Right renal pelvis (tissue), 4 donors: ENCODE measurements at places on chromosomes 3 and 15.

DNA sequence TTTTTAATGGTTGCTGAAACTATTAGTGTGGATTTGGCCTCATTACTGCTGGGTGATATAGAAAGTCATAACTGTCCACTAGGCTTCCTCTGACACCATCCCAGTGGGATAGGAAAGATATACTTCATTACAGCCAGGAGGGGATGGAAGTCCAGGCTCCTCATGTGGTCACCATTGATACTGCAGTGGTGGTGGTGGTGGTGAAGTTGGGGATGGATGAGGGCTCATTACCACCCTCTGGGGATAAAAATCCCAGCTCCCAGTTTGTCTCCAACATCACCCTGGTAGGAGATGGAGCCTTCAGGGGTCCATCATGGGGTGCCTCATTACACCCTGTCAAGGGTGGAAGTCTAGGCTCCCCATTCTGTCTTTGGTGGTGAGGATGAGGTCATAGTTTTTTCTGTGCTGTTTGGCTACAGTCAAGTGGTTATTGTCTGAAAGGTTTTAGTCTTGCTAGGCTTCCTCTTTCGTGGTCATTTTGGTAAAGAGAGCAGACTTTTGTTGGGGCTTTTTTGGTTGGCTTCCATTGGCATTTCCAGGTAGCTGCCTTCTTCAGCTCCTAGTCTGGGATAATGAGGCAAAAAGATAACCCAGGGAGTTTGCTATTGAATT is 30.1 kb upstream of the FILIP1L start:
- DNase-seq = no peak

- no peak for DNase-seq
These were observed 46.5 kb downstream of the NEK10 start for GRCh38 chr3:27322634-27323033.

DNA sequence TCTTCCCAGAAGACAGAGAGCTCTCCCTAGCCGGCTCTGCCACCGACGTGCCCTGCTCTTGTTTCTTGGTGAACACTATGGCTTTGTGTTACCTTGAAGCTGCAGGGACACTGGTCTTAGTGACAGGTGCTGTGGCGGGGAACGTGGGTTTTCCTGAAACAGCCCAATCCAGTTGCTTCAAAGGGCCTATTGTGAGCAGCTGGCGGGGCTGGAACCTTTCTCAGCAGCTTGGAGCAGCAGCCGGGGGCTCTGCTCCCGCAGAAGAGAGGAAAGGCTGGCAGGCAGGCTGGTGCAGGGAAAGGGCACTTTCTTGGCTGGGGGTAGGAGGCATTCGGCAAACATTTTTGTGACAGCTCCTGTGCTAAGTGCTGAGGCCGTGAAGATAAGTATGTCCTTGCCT is 12.8 kb downstream of the MYZAP start:
- no peak for DNase-seq

GRCh38 chr3:124057420-124057819 is 65.5 kb upstream of the ROPN1 start:
- DNase-seq = no peak

GRCh38 chr15:85011160-85011571 is 29.5 kb downstream of the PDE8A start:
- DNase-seq = no peak

- DNase-seq = no peak
These were observed 192.2 kb upstream of the THRB start for GRCh38 chr3:24686808-24687207.

DNA sequence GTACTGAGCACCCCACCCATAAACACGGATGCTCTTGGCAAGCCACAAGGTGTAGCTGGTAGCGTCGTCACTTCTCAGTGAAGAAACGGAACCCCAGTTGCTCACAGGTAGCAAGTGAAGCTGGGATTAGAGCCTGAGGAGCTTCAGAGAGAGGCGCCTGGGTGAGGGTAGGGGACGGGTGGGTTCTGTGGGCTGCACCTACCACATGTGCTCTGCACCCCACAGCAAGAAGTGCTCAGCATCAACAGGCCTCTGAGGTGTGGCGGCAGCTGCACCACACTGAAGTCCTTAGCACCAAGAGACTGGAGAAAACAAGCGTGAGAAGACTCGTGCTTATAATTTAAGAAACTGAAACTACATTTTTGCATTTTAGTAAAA is 9.8 kb downstream of the MAP6D1 start:
- DNase-seq = no peak

- no peak for DNase-seq
These were observed 957 bp downstream of the ADCY5 start for GRCh38 chr3:123447749-123448517.

DNA sequence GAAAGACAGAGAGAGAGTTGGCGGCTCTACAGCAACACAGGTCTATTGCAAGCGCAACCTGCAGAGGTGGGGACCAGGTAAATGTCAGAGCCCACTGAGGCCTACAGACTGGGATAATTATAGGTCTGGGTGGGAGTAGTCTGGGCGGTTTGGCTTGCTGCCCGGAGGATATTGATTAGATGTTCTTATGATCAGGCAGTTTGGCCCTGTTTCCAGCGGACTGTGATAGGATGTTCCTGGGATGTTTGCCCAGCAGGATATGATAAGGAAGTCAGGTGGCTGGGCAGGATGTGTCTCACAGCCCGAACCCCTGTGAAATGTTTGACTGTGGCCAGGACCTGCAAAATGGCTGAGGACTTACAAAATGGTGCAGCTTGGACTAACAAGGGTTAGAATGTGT is 364.9 kb downstream of the NAALADL2 start:
- DNase-seq = no peak

- DNase-seq = no peak
These were observed 255.1 kb upstream of the STT3B start for GRCh38 chr3:31277582-31277981.

- DNase-seq = no peak
These were observed 18.4 kb upstream of the CCR2 start for GRCh38 chr3:46335541-46335940.

GRCh38 chr3:194483850-194484249 is 3.0 kb downstream of the ATP13A3 start:
- no peak for DNase-seq

DNA sequence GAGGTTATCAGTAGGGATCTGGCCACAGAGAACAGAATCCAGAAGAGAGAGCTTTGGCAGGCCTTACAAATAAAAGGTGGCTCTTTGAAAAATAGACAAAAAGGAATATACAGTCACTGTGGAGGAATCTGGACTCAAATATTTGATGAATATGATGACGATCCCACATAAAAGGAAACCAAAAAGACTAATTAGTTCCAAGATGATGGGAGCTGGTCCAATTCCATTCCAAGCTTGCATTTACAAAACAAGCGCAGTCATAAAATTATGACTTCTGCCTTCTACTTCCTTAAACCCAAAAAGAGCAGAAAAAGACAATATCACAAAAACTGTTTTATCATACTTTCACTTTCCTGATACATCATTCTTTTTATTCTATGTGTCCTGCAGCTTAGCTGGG is 285.8 kb downstream of the DIPK2A start:
- DNase-seq = no peak

DNA sequence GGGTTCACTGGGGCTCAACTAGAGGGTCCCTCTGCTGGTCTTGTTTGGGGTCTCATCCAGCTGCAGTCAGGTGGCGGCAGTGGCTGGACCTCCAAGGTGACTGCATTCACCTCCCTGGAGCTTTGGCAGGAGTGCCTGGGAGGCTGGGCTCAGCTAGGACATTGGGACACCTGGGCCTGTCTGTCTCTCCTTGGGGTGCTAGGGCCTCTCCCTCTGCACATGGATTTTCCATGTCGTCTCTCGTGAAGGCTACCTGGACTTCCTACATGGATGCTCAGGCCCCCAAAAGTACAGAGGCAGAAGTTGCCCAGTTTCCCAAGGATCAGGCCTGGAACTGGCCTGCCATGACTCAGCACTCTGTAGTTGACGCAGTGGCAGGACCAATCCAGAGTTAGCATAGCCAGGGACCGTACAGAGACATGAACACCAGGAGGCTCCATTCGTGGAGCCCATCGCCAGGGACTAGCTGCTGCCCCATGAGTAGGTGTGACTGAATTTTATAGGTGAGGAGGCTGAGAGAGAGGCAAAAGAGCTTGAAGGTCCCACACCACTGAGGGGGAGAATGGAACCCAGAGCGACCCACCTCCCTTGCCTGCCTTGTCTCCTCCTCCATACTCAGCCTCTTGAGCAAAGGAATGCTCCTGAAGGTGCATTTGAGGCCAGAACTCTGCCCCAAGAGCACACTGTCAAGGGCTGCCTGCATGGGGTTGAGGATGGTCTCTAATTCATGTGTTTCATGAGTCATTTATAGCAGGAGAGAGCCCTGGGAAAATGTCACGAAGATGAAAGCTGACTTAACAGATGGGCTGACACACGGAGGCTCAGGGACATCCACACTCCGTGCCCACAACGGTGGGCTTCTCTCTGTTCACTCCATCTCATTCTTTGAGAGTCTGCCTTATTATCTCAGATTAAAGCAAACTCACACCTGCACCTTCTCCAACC is 13.0 kb upstream of the ALDH1A3 start:
- no peak for DNase-seq

DNA sequence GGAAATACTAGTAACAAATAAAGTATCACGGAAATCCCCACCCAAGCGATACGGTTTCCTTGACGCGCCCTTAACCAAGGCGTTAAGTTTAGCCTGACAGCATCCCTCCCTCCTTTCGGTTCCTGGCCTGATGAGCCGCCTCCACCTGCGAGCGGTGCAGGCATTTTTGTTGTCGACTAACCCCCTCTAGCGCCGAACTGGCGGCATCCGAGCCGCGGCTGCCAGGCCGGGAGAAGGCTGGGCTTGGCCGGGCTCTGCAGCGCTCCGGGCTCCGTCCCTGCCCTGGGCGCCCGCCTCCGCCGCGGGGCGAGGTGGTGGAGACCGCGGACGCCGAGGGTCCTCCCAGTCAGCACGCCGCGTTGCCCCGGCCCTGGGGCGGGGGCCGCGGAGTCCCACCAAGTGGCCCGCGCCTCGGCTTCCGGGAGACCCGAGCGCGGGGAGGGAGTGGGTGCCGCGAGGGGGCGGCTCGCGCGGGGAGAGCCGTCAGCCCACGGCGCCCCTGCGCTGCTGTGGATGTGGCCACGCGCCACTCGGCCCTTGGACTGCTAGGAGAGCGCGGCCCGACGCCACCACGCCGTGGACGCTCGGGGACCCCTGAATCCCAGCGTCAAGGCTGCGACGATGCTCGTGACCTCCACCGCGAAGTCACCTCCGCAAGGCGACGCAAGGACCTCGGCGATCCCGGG is 1.1 kb upstream of the EPHA6 start:
- DNase-seq = no peak

GRCh38 chr3:105811518-105812193 is 57.2 kb downstream of the CBLB start:
- DNase-seq = no peak

DNA sequence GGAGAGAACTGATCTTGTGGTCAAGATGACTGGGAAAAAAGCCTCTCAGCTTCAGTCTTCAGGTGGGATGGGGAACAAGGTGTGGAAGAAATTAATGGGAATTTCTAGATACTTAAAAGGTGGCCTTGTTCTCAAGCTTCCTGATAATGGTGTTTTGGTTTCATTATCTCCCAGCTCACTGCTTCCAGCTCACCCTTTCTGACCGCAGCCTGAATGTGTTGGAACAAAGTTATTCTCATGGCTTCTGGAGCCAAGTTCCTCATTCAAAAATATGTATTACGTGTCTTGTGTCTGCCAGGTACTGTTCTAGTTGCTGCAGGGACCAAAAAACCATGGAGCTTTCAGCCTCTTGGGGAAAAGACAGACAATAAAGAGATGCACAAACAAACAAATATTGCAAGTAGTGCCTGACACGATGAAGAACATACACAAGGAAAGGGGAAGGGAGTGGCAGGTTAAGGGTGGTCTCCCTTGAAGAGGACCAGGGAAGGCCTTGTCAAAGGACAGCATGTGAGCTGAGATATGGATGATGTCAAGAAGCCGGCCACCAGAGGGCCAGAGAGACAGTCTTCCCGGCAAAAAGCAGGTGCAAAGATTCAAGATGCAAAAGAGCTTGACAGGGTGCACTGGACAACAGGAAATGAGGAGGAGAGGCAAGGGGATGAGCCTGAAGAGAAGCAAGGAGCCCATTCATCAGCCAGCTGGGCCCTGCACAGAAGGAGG is 35.5 kb downstream of the ARRDC4 start:
- DNase-seq = peak; percentile 12

- DNase-seq = no peak
These were observed 8.7 kb downstream of the BTD start for GRCh38 chr3:15610082-15610759.

DNA sequence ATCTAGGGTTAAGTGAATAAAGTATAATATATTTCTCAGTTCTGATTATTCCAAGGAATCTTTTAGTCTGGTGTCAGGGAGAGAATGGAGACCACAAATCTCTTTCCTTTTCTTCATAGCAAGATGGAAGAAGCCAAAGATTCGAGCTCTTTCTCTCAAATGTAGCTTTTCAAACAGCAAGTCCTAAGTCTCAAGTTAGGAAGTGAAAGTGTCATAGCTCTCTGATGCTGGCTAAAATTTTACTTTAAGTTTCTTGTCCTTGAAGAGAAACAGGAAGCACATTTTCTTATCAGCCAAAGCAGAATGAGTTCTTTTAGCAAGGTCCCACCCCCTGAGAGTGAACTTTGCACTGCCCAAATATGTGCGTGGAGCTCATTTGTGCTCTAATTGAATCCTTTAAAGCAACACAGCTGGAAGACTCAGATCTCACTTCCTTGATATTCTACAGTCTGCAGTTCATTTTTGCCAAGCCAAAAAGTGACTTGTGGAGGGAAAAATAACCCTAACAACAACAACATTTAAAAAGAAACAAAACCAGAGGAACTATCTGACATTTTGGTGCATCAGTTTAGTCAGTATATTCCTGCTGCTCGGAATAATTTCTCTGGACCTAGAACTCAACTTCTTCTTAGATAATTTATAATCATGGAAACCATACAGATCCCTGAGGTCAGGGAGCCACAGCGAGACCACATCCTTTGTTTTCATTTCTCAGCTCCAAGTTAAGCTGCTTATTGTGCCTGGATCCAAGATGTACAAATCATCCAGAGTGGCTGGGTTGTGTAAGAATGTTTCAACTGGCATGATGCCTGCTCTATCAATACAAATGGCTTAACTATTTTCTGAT is 238.7 kb upstream of the P2RY1 start:
- peak; percentile 70 for DNase-seq

- no peak for DNase-seq
These were observed 25.7 kb upstream of the MB21D2 start for GRCh38 chr3:192943393-192943792.

DNA sequence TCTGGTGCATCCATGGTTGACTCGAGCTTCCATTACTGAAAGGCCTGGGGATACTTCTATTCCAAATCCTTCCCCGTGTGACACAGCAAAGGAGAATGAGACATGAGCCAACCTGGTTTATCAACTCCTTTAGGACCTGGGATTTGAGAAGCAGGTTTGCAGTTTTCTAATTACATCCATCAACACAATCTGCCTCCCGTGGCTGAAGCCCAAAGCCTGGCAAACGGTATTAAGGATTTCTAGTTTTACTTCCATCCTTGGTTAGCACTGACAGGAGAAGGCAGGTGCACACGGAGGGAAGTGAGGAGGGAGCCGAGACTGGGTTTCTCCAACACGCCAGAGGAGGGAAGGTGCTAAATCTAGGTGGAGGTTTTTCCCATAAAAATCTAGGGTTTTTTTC is 79.0 kb downstream of the MYLK start:
- no peak for DNase-seq

GRCh38 chr3:177733233-177733632 is 536.0 kb upstream of the TBL1XR1 start:
- no peak for DNase-seq
